ENCODE measurements at places on chromosomes 11 and 22.

- no peak for DNase-seq
Observed at GRCh38 chr11:86606270-86606835, 66.1 kb downstream of the ME3 start.

- no peak for DNase-seq
Observed at GRCh38 chr22:45358127-45358526, 48.4 kb downstream of the FAM118A start.

DNA sequence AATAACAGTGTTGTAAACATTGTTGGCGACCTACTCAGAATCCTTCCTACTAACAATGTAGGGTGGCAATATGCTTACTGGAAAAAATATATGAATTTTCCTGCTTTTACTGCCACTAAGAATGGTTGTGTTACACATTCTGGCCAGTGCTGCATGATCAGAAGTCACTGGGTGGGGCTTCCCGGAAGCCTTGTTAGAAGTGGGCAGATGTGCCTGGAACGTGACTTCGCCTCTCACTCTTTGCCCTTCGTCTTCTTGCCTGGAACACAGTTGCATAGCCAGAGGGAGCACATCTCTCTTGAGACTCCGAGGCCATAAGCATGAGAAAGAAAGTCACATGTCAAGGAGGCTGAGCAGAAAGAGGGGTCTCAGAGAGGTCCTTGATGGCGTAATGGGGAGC, 48.6 kb downstream of the NXPE1 start:
- no peak for DNase-seq

GRCh38 chr11:125583496-125583895, 9.2 kb upstream of the STT3A start:
- DNase-seq, result no peak

DNA sequence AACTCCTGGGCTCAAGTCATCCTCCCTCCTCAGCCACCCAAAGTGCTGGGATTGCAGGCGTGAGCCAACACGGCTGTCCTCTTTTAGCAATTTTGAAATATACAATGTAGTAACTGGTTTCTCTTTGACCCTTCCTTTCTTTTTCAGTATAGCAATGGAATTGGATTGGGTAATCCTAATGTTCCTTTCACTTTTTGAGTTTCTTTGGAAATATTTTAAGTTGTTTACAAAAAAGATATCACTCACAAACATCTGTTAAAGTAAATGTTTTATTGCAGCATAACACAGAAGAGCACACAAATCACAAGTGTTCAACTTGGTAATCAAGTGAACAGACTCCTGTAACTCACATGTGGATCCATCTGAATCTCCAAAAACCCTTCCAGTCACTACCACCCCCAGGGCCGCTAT, 44.6 kb upstream of the EP300 start:
- no peak for DNase-seq

DNA sequence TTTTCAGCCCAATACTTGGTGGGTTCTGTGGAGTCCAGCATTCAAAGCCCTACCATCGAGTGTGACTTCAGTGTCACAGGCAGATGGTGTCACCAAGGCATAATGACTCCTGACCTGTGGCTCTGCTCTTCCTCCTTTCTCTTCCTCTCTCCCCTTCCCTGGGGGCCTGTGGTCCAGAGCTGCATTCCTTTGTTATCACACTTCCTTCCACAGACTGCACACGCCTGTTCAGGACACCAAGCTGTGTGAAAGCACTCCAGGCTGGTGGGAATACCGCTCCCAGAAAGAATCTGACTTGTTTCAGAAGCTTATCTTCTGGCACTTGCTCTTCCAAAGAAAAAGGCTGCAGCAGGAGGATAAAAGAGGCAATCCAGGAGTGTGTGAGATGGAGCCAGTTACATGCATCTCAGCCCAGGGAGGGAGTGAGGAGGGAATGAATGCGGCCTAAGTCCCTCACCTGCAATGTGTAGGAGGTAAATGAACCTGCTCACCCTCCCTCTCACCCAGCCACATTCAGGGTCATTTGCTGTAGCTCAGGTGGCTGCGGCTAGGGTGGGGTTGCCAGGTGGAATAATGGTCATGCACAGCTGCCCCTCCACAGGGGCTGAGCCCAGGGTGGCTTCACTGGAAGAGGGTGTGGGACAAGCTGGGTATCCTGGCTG, 79.3 kb downstream of the ADAMTS15 start:
- DNase-seq, result no peak

- no peak for DNase-seq
Observed at GRCh38 chr11:47185305-47186075, 744 bp downstream of the PACSIN3 start.

DNA sequence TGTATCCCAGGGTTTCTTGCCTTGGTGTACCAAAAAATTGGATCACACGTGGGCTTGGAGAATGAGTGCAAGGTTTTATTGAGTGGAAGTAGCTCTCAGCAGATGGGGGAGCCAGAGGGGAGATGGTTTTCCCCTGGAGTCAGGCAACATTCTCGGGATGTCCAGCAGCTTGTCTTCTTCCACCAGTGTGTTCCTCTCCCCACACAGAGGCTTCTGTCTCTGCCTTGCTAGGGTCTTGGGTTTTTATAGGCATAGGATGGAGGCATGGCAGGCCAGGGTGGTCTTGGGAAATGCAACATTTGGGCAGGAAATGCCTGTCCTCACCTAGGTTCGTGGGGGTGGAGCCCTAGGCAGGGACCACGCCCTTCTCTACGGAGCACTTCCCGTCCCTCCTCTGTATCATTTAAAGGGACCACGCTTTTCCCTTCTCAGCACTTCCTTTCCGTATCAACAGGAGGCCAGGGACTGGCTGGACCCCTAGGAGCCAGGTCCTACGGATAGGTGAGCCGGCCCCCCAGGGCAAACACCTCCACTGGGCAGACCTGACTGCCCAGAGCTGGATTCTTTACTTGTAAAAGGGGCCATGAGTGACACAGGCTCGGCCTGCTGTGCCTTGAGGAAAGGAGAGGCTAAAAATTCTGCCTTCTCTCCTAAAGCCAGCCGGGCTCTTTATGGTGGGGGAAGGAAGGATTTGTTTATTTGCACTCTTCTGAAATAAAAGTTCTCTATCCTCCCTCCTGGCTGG, 55.3 kb upstream of the CCDC188 start:
- no peak for DNase-seq

GRCh38 chr11:57315491-57315890, 9.3 kb downstream of the TNKS1BP1 start:
- DNase-seq, result no peak

- DNase-seq, result peak; percentile 12
Observed at GRCh38 chr11:71120471-71120896, 131.9 kb downstream of the SHANK2 start.

DNA sequence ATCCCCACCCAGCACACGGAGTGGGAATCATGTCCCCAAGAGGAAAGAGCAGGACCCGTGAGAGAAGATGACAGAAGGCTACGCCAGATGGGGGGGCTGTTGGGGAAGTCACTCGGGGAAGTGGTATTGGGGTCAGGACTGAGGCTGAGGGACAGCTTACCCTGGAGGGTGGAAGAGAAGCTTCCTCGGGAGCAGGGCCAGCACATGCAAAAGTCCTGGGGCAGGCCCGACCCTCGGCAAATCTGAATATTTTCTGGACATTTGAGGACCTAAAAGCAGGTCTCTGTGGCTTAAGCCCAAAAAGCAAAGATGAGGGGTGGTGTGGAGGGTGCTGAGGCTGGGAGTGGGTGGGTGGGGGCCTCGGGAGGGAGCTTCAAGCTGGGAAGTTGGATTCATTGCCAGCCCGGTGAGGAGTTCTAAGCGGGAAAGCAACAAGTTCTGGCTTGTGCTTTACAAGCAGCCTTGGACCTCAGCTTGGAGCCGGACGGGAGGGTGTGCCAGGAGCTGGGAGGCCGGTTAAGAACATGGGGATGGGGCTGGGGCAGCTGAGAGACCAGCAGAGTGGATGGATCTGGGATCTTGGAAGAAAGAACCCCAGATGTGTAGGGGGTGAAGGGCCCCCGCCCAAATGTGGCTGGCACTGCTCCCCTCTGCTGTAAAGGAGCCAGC, 34.9 kb downstream of the GRAMD4 start:
- DNase-seq, result no peak

- DNase-seq, result no peak
Observed at GRCh38 chr11:86954269-86955110, 705 bp downstream of the FZD4 start.

- DNase-seq, result no peak
Observed at GRCh38 chr11:19646308-19646707, 66.3 kb upstream of the NAV2 start.

GRCh38 chr22:27456696-27457503, 344.7 kb downstream of the MN1 start:
- DNase-seq, result no peak

DNA sequence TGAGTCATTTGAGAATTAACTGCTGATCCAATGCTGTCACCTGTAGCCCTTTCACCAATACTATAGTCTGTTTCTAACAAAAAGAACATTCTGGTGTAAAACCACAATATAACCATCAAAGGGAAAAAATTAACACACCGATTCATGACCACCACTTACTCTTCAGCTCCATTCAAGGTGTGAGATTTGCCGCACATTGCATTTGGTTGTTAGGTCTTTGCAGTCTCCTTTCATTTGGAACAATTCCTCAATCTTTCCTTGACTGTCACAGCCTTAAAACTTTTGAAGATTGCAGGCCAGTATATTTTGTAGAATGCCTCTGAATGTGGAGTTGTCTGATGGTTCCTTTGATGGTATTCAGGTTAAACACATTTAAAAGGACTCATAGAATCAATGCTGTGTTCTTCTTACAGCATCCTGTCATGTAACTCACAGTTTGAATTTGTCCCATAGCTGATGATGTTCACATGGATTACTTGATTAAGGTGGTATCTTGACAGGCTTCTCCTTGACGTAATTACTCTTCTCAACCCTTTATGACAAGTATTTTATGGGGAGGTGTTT, 63.6 kb downstream of the TNRC6B start:
- DNase-seq, result no peak

DNA sequence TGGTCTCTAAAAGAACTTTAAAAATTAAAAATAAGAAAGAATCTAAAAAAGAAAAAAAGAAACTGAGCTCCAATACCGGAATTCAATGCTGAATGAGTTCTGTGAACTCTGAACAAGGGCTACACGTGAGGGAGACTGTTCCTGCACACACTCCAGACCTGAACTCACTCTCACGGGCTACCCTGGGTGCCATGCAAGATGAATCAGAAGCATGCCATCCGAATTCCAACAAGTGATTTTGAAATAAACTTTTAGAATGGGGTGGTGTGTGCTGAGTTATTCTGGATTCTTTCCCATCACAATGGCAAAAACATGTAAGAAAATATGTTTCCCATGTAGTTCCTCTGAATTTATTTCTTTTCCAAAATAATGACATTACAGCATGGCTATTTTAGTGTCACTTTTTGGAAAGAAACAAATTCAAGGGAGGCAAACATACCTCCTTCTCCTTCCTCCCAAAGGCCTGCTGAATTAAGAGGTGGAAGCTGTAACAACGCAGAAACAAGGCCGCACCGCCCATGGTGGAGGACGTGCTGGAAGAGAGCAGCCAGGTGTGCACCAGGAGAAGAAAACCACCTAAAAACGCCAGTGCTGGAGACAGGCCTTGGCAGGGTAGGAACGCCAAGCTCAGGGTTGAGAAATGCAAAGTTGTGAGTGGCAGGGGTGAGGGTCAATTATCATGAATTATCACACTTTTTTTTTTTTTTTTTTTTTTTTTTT, 63.2 kb upstream of the ARFGAP3 start:
- no peak for DNase-seq

- no peak for DNase-seq
Observed at GRCh38 chr11:129368889-129369672, 6.6 kb upstream of the BARX2 start.

DNA sequence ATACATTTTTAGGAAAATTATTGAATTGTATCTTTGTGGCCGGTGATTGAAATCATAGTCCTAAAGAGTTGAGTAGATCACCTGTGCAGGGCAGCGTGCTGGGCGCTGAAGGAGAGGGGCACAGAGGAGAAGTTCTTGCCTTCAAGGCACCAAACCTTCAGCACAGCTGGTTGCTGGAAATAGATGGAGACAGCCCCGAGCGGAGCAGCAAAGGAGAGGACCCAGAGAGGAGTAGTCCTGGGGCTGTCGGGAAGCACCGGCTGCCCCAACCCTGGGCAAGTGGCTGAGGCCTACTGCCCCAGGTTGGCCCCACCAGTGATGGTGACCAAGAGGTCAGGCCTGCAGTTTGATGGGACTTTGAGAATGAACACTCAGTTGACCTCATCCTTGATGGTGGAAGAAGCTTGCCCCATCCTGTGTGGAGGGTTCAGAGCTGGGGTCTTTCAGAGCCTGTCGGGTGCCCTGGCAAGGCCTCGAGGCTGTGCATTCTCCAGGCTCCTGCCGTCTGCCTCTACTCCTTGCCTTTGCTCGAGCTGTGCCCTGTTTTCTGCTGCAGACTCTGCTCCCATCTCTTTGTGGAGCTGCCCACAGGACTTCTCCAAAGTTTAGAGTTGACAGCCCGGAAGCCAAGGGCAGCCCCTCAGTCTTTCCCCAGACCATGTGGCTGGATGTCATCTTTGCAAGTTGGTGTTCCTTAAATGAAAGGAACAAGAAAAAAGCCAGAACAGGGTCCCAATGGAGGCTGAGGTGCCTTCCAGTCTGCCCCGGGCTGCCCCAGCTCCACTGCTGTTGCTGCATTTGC, 285.1 kb downstream of the TBC1D22A start:
- no peak for DNase-seq

DNA sequence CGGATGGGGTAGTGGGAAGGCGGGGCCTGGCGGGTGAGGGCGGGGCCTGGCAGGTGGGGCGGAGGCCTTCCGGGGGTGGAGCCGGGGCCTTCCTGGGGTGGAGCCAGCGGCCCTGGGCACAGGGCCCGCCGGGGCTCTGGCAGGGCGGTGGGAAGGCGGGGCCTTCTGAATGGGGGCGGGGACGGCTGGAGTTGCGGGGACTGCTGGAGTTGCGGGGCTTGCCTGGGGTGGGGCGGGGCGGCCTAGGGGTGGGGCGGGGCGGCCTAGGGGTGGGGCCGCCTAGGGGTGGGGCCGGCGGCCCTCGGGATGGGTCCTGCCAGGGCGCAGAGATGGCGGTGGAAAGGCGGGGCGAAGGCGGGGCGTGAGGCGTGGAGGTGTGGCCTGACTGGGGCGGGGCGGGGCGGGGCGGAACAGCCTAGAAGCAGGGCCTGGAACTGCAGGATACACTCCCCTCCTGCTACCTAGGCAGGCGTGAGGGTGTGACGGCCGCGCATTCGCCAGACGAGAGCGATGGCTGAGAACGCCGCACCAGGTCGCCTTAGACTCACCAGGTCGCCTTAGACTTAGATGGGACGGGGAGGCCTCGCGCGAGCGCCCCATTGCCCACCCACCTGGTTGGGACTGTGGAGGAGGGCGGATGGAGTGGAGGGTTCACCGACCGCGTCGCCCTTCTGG, 19.3 kb downstream of the RRP7A start:
- DNase-seq, result peak; percentile 95

DNA sequence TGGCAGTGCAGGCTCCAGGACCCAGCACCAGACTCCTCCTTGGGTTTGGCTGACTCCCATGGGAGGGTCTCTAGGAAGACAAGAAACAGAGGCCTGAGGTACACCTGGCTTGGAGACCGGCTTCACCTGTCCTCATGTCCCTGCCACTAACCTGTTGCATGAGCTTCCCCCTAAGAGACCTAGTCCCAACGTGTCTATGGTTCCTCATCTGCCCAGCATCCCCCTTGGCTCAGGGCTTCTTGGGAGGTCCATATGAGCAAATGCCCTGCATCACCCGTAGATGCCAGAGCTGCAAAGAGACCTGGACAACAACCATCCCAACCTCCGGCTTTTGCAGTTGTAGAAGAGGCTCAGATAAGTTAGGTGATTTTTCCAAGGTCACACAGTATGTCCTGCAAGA, 123.5 kb downstream of the BUD13 start:
- no peak for DNase-seq

- peak; percentile 66 for DNase-seq
Observed at GRCh38 chr22:29704528-29705285, 15.1 kb upstream of the CABP7 start.

GRCh38 chr11:92837595-92837994, 131.9 kb upstream of the MTNR1B start:
- DNase-seq, result no peak

All from substantia nigra (tissue), 51 donors.